ENCODE measurements at places on chromosomes 5 and 9.
A peak's percentile ranks its signal among the peaks of the same experiment; 100 is the strongest.

GRCh38 chr5:102628441-102629175 lies 126.5 kb upstream of the PAM start:
- DNase-seq = no peak

- DNase-seq = no peak
Observed at GRCh38 chr9:19759066-19759465, 29.8 kb downstream of the SLC24A2 start.

DNA sequence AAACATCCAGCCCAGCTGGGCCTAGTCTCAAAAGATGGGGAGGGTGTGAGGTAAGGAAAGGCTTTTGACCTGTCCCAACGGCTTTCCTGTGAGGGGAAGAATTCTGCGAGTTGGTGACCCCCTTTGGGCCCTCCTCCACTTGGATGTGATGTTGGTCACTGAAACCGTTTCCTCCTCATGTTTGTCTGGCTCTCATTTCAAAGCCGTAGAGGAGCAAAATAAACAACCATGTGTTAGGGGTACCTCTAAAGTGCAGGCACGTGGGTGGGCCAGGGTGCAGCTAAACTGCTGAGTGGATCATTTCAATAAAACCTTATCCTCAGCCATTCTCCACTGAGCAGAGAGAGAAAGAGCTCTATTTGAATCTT lies 84.3 kb upstream of the MELK start:
- DNase-seq = no peak

GRCh38 chr5:141186897-141187512 lies at the start of gene PCDHB9:
PCDHB9 (plus strand) TSS chr5:141187161; CDS start chr5:141187319, 158 bp downstream.
- peak; percentile 11 for DNase-seq

- no peak for DNase-seq
Observed at GRCh38 chr9:91307279-91307678, 54.4 kb downstream of the AUH start.

DNA sequence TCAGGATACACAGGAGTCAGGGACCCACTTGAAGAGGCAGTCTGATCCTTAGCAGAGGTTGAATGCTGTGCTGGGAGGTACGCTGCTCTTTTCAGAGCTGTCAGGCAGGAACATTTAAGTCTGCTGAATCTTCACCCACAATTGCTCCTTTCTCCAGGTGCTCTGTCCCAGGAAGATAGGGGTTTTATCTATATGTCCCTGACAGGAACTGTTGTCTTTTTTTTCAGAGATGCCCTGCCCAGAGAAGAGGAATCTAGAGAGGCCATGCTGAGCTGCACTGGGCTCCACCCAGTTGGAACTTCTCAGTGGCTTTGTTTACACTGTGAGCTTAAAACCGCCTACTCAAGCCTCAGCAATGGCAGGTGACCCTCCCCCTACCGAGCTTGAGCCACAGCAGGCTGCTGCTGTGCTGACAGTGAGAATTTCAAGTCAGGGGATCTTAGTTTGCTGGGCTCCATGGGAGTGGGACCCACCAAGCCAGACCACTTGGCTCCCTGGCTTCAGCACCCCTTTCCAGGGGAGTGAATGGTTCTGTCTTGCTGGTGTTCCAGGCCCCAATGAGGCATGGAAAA lies 169.0 kb downstream of the FBXL17 start:
- no peak for DNase-seq

DNA sequence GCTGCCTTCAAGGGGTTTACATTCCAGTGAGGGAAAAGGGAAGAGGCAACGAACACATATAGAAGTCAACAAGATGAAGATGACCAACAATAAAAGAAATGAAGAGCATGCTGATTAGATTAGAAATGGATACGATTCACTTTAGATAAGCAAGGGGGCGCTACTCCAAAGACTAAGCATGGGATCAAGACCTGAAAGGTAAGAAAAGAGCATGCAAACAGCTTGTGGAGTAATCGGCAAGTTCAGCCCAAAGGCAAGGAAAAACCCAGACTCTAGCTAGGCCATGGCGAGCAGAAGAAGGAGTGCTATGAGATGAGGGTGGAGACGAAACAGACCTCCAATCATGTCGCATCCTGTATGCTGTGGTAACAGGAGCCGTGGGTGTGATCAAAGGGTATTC lies 124.4 kb downstream of the FANCC start:
- no peak for DNase-seq

- no peak for DNase-seq
Observed at GRCh38 chr9:107888773-107889227, 399.2 kb upstream of the KLF4 start.

DNA sequence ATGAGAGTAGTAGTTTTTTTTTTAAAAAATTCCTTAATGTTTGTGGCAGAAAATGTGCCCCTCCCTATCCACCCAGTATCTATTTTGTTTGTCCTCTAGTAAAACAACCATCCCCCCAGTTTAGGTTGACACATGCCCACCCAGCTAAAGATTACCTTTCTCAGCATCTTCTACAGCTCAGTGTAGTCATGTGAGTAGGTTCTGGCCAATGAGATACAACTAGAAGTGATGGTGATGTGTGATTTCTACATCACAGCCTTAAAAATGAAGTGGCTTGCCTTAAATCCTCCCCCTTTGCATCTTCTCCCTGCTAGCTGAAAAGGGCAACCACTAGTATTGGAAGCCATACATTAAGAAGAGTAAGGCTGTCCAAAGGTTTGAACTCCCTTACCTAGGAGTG lies 14.9 kb downstream of the CHD1 start:
- no peak for DNase-seq

GRCh38 chr9:133845440-133845839 lies 107.3 kb upstream of the SARDH start:
- DNase-seq = no peak

GRCh38 chr9:27336829-27337228 lies 39.9 kb upstream of the EQTN start:
- no peak for DNase-seq

DNA sequence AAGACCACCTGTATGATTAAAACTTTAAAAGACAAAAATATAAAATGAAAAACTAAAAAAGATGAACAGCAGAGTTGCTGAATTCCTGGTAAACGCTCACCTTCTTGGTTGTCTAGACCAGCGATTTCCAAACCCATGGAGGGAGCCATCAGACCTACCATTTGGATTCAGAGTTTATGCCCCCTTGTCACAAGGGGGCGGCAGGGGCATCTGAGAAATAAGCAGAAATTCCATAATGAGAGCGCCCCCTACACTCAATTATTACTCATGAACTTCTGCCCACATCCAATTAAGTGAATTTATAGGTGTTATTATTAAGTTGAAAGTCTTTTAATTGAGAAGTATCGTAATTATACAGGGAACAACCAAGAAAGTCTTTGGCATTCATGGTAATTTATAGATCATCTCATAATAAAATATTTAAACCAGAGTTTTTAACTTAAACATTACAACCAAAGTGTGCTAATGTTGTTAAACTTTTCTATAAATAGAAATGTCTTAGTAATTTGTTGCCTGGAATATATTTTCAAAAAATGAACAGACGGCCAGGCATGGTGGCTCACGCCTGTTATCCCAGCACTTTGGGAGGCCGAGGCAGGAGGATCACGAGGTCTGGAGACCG lies 35.2 kb upstream of the SPATA31C2 start:
- DNase-seq = peak; percentile 33

- DNase-seq = no peak
Observed at GRCh38 chr5:169534311-169534880, 49.2 kb upstream of the SPDL1 start.

DNA sequence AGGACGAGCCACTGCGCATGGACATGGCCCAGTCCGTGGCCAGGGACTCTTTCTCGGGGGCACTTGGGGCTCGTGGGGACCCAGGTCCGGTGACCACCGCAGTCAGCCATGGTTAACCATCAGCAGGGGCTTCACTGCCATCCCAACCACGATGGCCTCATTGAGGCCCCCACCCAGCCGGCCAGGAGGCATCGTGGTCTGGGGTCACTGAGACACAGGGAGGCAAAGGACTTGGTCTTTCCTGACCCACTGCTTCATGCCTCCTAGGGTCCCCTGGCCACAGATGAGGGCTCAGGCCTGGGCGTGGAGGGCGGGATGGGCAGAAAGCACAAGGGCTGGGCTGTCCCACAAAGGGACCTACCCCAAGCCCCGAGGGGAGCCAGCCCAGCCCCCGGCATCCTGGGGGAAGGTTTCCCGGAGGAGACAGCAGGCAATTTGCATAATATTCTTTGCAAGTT lies 6.6 kb downstream of the NACC2 start:
- no peak for DNase-seq

GRCh38 chr5:76050134-76050533 lies 33.0 kb upstream of the SV2C start:
- DNase-seq = no peak

DNA sequence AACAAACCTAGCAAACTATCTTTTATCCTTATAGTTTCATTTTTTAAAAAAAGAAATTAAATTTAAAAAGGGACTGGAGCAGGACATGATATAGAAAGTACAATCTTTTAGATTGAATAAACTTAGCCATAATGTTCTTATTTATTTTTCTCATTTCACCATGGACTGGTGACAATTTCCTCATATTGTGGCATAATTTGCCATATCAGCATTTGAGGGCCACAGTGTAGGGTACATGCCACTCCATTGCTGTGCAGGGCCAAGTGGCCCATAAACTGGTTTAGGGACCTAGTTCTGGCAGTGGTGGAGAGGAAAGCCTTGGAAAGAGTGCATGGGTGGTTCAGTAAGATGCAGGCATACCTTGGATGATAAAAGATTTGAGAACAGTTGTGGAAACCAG lies 232.9 kb upstream of the ELL2 start:
- no peak for DNase-seq

GRCh38 chr5:153714798-153715197 lies 224.3 kb downstream of the GRIA1 start:
- DNase-seq = no peak

DNA sequence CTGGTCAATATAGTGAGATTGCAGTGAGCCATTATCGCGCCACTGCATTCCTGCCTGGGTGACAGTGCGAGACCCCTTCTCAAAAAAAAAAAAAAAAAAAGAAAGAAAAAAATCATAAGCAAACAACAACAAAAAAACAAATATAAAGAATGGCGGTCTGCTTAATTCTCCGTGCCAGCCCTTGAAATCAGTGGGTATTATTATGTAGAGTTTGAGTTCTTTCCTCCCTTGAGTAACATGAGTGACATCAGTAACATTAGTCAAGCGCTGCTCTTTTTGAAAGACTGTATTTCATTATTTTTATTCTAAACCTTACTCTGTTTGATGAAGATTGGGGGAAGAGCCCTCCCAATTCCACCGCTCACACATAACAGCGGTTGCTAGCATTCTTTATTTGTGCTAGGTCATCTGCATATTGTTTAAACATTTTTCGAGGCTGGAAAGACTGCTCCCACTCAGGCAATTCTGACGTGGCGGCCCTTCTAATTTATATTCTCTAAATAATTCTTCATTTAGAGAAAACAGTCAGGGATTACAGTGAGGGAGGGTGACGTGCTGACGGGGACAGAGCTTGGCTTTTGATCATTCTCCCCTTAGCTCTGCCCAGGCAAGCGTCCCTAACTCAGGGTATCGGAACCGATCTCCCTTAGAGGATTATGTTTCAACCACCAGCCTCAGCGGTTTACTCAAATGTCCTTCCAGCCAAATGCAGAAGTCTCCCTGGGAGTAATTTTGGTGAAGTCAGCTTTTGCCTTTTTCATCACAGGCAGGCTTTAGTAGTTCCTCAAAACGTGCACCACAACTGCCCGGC lies 860 bp upstream of the MARCHF6 start:
- no peak for DNase-seq

DNA sequence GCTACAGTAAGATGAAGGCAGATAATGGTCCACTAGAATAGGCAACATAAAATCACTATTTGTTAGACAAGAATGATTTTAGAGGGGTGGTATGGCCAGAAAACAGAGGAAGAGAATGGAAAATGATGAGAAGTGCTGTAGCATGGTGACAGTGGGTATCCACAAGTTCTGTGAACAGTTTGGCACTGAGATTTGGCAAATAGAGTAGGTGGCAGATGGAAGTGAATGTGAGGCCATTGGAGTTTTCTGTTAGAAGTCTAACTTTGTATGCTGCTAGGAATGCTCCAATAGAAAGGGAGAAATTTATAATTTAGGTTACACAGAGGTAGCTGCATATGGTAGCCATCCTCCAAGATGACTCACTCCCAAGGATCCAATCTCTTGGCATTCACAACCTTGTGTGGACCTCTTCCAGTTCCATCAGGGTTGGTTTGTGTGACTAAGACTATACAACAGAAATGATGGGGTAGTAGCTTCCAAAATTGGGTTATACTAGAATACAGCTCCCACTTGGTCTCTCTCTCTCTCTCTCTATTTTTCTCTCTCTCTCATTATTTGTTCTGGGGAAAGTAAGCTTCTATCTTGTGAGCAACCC lies 646.9 kb upstream of the ZNF608 start:
- DNase-seq = no peak

DNA sequence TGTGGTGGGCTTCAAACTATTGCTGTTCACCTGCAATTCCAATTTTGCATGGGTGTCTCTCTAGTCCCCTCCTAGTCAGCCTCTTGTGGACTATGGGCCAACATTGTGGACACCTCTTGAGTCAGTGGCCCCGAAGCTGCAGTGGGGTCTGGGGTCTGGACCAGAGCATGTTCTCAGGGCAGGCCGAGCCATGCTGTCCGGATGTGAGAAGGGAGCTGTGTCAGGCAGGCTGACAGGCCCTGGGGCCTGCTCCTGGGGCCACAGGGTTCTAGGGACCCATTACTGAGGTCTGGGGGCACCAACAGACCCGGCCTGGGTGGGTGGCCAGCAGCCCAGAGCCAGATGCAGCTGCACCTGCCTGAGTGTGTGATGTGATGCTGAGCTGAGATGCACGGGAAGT lies 16.5 kb upstream of the IRX4 start:
- DNase-seq = no peak

DNA sequence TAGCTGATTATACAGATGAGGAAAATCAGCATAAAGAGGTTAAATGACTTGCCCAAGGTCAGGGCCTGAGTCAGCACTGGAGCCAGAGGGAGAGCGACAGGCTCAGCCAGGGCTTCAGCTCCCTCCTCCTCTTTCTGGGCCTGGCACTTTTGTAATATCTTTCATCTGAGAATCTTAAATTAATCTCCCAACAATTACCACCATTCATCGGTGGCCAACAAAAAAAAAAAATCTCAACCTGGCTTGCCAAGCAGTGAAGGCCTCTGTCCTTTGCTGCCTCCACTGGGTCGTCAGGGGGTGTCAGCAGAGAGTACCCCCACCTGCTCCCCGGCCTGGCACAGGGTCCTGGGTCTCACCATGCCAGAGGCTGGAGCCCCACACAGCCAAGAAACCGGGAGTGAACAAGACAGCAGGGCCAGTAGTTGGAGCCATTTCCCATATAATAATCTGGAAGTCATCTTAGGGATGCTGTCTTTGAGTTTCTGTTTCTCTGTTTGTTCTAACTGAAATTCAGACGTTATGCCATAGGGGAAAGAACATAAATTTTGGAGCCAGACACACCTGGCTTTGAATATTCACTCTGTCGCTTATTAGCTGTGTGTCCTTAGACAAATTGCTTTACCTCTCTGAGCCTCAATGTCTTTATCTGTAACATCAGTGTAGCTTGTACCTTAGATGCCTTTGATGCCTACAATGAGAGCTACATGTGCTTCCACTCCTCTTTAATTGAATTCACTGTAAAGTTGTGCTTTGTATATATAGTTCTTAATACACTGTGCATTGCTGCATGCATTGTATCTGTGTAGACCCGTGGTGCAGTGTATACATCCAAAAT lies 299.9 kb upstream of the MSX2 start:
- DNase-seq = no peak

- no peak for DNase-seq
Observed at GRCh38 chr9:133037775-133038515, 7.1 kb downstream of the GTF3C5 start.

- DNase-seq = no peak
Observed at GRCh38 chr5:61177070-61177469, 14.8 kb upstream of the SMIM15 start.
